ENCODE measurements at places on chromosomes 11 and 22.

DNA sequence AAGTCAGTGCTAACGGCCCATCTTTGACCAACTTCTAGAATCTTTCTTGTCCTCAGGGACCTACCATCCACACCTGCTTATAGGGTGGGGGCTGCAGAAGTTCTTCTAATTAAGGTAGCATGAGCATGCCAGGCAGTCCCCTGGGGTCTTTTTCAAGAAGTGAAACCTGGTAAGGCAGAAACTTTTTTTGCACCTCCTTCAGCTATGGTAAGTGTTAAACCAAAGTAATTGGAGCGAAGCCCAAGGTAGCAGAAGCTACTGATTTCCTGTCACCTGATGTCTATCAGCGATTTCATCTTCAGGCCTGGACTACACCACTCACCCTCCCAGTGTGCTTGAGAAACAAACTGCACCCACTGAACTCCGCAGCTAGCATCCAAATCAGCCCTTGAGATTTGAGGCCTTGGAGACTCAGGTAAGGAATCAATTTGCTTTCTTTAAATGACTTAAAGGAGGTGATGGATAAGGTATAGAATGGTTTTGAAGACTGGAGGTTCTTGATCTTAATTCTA lies at the start of gene MS4A1:
MS4A1 (plus strand) TSS at position 317 of the 512 bp plus-strand sequence. CDS start 6,528 bp downstream, outside the sequence.
- DNase-seq = no peak

- DNase-seq = no peak
Observed at GRCh38 chr11:70428701-70429427, 30.5 kb downstream of the CTTN start.

- DNase-seq = peak; percentile 35
Observed at GRCh38 chr11:65438257-65439151, 15.9 kb downstream of the NEAT1 start.

GRCh38 chr22:18975434-18976196 lies 39.5 kb upstream of the PRODH start:
- DNase-seq = no peak

DNA sequence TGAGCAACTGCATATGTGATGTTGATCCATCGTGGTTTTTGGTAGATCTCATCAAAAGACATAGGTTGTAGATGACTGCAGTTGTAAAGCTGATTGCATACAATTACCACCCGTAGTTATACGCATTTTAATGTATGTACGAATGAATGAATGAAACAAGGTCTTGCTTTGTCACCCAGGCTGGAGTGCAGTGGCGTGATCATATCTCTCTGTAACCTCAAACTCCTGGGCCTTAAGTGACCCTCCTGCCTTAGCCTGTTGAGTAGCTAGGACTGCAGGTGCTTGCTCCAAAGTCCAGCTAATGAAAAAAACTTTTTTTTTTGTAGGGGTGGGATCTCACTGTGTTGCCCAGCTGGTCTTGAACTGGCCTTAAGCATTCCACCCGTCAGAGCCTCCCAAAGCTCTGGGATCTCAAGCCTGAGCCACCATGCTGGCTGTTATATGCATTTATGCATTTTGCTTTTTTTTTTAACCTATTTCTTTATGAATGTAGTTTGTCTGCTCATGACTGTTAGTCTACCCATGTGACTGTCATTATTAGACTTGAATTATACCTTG lies 53.5 kb downstream of the PPP6R3 start:
- DNase-seq = no peak
